Cerebellar cortex (tissue), 1 donor: ENCODE measurements at places on chromosomes 16 and 17.

GRCh38 chr17:44333371-44333770, 8.7 kb upstream of the SLC25A39 start:
- no peak for DNase-seq

DNA sequence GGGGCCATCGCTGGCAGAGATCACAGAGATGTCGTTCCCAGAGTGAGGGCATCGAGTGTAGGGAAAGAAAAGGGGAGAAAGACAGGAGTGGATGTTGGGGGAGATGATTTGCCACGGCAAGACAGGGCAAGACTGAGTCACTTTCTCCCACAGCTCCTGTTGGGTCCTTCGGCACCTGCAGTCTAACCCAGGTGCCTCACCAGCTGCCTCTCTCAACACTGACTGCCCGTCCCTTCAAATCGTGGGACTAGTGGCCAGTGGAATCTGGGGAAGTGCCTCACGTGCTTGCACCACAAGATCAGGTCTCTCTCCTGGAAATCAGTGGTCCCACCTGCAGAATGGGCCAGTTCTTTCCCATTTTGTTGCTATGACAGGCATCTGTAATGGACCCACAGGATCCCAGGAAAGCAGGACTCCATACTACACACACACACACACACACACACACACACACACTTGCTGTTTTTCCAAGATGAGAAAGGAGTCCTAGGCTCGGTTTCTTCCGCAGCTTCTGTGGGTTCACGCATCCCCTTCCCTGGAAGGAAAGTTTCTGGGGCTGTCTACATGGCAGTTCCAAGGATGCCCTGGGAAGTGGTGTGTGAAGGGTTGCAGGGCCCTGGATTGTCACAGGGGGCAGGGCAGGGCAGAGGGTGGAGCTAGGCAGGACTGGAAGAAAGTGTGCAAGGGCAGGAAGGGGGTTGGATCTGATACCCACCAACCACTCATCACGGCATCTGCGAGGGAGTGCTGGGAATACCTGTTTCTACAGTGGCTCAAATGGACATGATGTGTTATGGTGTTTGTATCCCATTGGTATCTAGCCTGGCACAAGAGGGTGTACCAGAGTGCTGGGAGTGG, 10.2 kb upstream of the CBX8 start:
- no peak for DNase-seq

DNA sequence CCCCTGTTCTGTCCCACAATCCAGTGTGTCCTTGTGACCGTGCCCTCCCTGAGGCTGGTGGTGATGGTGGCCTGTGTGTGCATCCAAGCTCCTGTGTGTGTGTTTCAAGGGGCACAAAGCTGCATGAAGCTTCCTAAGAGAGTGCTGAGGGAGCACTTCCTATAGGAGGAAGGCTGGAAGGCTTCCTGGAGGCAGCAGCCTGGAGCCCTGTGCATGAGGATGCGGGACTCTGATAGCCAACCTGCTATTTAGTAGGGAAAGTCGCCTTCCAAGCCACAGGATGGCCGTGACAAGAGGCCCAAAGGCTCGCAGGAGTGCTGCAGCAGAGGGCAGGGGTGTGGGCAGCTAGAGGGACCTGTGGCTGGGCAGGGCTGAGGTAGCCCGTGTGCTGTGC, 8.3 kb downstream of the MYO15B start:
- DNase-seq: no peak

DNA sequence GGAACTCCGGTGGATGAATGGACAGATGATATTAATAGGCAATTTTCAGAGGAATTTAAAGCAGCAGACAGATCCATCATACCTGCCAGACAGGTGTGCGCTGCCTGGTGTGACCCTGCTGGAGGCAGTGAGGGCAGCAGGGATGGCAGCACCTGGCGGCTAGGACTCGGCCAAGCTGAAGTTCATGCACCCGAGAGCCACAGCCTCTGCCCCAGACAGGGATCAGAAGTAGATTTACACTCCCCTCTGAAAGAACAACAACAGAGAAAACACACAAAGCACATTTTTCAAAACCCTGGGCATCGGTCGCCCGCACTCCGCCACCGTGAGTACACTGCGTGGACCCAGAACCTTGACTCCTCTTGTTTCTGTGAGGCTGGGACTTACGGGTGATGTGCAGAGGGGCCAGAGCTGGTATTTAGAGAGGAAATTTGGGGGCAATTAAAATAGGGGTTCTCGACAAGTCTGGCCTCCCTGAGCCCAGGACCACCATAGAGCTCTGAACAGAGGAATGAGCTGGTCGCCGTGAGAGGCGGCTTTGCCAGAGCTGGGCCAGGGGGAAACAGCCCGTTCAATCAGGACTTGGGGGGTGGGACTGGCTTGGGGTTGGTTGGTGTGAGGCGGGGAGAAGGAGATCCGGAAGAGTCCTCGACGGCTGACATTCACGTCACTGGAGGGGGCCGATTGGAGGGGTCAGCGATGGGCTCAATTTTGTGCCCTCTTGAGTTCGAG, 101.0 kb downstream of the METRNL start:
- no peak for DNase-seq

- DNase-seq: no peak
Measured at GRCh38 chr16:25580041-25580440, 111.7 kb upstream of the HS3ST4 start.

- DNase-seq: no peak
Measured at GRCh38 chr16:25626172-25626571, 65.6 kb upstream of the HS3ST4 start.

GRCh38 chr16:67999985-68000384, 701 bp upstream of the DPEP2 start:
- no peak for DNase-seq

DNA sequence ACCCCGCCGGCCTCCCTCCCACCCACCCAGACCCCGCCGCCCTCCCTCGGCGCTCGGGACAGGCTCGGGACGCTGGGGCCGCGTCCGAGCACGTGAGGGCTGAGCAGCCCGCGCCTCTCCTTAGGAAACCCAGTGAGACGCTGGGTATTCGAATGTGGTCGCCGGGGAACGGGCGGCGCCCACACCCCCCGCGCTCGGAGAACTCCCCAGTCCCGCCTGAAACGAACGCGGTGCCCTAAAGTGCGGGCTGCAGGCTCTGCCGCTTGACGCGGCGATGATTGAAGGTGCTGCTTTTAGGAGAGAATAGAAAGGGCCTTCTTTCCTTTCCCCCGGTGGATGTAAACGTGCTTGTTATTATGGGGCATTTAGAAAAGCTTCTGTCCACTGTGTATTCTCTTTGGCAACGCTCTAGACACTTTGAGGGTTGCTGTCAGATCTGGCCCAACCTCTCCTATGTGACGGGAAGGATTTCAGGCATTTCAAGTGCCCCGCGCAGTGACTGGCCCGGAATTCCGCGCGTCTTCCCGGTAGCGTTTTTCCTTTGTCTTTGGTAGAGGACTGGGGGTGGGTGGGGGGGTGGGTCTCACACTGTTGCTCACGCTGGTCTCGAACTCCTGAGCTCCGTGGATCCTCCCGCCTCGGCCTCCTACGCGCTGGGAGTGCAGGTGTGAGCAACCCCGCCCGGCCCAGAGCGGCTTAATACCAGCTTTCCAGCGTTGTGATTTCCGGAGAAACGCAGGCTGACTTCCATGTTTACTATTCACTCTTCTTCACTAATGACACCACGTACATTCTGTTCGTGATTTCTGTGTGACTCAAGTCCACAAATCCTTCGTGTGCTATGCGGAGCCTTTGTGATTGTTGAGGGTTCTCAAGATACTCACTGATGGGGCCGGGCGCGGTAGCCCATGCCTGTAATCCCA, 21.8 kb upstream of the FOXK2 start:
- peak; percentile 53 for DNase-seq

- DNase-seq: no peak
Measured at GRCh38 chr16:23382279-23382678, 70.7 kb downstream of the COG7 start.

DNA sequence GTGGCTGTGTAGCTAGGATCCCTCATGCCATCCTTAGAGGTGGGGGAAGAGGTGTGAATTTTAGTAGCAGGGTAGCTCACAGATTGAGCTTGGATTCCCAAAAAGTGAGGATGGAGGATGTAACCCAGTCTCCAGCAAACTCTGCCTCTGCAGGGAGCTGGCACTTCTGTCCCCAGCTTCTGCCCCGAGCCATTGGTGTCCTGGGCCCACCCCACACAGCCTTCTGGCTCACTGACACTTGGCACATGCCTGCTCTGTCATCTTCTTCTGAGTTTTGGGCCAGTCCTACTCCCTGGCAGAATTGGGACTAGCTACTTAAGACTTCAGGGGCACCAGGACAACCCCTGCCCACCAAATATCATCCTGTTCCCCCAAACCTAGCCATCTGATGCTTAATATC, 2.3 kb downstream of the CACNG5 start:
- no peak for DNase-seq

- DNase-seq: no peak
Measured at GRCh38 chr17:2631211-2631610, 37.8 kb downstream of the PAFAH1B1 start.

DNA sequence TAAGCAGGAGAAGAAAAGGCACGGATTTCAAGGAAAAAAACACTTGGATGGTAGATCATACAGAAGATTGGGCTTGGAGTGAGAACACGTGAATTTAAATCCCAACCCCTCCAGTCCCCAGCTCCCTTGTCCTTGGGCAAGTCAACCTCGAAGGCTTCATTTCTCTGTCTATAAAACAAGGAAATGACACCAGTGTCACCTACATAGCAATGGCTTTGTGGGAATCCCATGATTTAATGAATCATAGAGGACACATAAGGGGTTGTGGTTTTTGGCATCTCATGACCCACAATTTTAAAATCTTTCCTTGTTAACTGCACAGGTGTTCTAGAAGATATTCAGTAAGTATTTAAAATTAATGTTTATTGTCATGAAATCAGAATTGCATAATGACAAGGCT, 8.2 kb upstream of the CCL2 start:
- DNase-seq: no peak

- no peak for DNase-seq
Measured at GRCh38 chr16:12062343-12063003, 85.9 kb downstream of the SNX29 start.

- no peak for DNase-seq
Measured at GRCh38 chr17:60792250-60792898, 114.7 kb downstream of the BCAS3 start.

GRCh38 chr16:3454093-3454492, 10.6 kb downstream of the NAA60 start:
- no peak for DNase-seq

DNA sequence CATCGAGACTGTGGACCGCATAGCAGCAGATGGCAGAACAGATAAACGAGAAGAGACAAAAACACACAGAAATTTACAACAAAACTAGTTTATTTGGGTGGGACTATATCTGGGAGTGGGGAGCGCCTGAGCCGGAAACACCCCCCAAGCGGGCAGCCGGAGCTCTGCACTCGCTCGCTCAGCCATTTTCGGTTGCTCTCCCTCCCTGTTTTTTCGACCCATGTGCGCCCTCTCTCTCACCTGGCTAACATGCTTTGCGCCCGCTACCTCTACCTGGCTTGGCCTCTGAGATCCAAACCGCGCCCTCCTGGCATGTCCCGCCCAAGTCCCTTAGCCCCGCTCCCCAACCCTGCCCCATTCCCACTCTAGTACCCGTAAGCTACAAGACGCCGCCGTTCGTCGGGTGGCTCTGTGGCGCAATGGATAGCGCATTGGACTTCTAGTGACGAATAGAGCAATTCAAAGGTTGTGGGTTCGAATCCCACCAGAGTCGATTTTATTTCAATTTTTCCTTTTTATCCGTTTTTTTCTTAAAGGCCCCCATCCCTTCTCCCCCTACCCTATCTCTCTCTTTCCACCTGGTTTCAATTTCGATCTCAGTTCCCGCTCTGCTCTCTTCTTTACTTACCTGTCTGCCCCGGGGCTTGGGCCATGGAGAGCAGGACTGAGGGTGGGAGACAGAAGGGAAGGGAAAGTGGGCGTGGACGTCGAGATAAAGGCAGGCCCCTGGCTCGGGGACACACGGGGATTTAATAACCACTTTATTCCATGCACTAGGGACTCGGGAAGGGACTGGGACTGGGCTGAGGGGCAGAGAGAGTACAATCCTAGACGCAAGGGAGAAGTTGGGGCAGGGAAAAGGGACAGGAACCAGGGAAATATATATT, 2.4 kb upstream of the ALOXE3 start:
- DNase-seq: peak; percentile 87

GRCh38 chr17:5896215-5896614, 174.0 kb upstream of the WSCD1 start:
- DNase-seq: no peak

GRCh38 chr17:50050431-50051032, 5.4 kb upstream of the ITGA3 start:
- DNase-seq: no peak

GRCh38 chr16:65994291-65994690, 372.2 kb upstream of the CDH5 start:
- DNase-seq: no peak

GRCh38 chr16:49620158-49620868, 235.6 kb downstream of the ZNF423 start:
- DNase-seq: no peak

GRCh38 chr17:72903522-72903921, 189.0 kb downstream of the SLC39A11 start:
- DNase-seq: no peak

DNA sequence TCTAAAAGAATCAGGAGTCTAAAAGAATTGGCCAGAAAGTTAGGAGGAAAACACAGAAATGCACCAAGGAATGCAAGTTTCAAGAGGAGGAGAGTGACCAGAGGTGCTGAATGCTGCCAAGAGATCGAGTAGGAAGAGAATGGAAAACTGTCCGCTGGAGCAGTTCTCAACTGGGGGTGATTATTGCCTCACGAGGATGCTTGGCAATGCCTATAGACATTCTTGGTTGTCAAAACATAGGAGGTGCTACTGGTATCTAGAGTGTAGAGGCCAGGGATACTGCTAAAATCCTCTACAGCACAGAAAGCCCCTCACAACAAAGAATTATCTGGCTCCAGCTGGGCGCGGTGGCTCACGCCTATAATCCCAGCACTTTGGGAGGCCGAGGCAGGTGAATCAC, 82.1 kb upstream of the NOL11 start:
- DNase-seq: no peak
